Fibroblast of lung (primary cell): ENCODE measurements at places on chromosomes 1 and 21. TPM values are rescaled to one million over a fixed set of nuclear protein-coding genes. Genes with fewer than 3 reads are reported as not detected.
A peak's percentile ranks its signal among the peaks of the same experiment; 100 is the strongest.

CD52 gene
- 0.28 and 0.31 TPM in 2 replicates for polyA plus RNA-seq

GRCh38 chr1:173669491-173669941 lies at the start of gene ANKRD45:
ANKRD45 (minus strand) TSS chr1:173669851; CDS start chr1:173659418, 10,433 bp downstream.
- DNase-seq, result peak; percentile 56

DNA sequence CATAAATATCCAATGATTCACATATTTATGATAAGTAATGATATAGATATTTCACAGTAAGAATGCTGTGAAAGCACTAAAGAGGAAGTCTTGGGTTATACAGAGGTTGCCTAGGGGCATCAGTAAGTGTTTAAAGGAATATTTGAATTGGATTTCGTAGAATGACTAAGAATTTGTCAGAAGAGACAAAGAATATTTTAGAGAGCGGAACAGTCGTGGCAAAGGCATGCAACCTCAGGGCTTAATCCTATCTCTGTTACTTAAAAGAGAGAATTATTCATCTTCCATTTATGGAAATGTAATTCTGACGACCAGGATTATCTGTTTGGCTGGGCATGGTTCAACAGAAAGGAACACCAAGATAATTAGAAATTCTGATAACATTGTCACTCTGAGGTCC lies 171.9 kb upstream of the NR5A2 start:
- DNase-seq, result peak; percentile 30

DNA sequence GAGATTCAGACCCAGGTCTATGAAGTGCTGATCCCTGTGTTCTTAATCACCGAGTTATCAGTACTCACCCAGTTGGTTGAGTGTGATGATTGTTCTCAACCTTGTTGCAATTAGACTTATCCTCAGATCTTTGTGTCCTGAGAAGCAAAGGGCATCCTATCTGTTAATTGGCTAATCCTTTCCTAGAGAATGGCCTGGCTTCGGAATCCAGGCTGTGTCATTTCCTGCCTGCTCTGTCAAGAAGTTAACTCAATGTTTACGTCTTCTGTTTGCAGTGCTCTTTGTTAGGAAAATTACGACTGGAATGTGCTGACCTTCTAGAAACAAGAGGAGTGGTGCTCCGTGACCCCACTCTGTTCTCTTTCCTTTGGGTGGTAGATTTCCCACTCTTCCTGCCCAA lies 14.7 kb downstream of the GAS5 start:
- peak; percentile 77 for DNase-seq

INSRR gene
- not detected in 2 replicates for polyA plus RNA-seq

- DNase-seq, result no peak
Measured at GRCh38 chr1:193685986-193686385, 499.6 kb upstream of the B3GALT2 start.

DNA sequence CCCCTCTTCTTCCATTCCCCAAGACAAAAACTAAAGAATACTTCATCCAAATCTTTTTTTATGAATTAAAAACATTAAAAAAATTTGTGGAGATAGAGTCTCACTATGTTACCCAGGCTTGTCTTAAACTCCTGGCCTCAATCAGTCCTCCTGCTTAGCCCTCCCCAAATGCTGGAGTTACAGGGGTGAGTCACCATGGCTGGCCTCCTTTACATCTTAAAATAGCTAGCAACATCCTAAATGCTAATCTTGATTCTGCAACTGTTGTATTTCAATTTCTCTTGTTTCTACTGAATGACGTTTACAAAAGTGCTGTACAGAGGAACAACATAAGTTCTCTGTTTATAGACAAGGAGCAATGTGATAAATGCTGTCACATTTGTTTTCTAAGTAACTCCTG lies 483.5 kb downstream of the ADGRL2 start:
- DNase-seq, result peak; percentile 7

DNA sequence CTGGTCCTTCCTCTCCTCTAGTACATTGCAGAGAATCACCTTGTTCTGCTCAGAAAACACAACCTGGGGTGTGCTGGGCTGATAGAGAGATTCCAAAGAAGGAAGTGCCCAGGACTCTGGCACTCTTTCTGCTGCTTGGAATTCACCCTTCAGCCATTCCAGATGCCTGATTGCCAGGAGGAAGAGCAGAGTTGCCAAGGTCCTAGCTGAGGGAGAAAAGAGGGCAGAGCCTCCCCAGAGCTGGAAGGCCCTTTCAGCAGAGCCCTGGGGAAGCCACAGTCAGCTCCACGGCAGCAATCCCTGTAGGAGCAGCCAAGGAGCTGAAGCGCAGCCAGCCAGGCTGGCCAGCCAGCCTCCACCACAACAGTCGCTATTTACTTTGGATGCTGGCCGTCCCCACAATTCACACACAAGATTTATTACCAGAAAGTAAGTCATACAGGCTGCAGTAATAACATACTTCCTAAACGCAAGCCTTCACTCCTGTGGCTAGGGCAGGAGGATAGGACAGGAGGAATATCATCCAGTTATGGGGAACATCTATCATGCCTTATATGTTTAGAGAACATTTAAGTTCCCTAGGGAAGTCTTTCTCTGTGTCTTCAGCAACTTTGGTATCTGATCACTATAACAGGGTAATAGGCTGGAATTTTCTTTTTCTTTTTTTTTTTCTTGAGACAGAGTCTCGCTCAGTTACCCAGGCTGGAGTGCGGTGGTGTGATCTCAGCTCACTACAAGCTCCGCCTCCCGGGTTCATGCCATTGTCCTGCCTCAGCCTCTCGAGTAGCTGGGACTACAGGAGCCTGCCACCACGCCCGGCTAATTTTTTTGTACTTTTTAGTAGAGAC lies 36.6 kb upstream of the SLC44A3 start:
- DNase-seq, result peak; percentile 99

DNA sequence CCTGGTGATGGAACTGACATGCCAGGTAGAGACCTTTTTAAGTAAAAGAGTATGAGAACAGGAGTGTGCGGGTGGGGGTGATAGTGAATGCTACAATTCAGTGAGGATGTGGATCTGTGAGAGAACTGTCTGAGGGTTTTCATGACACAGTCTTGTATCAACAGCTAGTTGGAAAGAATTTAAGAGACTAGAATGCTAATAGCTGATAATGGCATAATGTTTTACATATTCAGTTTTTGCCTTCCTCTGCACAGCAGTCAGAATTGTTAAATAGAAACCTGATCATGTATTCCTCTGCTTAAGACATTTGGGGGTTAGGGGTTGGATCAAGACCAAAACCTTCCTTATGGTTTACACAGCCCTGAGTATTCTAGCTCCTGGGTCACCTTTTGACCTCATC lies 152.8 kb upstream of the ZRANB2 start:
- no peak for DNase-seq

CFHR3 gene
- not detected in 2 replicates for polyA plus RNA-seq

GRCh38 chr21:34021726-34022125 lies 51.7 kb upstream of the MRPS6 start:
- DNase-seq, result peak; percentile 57

DNA sequence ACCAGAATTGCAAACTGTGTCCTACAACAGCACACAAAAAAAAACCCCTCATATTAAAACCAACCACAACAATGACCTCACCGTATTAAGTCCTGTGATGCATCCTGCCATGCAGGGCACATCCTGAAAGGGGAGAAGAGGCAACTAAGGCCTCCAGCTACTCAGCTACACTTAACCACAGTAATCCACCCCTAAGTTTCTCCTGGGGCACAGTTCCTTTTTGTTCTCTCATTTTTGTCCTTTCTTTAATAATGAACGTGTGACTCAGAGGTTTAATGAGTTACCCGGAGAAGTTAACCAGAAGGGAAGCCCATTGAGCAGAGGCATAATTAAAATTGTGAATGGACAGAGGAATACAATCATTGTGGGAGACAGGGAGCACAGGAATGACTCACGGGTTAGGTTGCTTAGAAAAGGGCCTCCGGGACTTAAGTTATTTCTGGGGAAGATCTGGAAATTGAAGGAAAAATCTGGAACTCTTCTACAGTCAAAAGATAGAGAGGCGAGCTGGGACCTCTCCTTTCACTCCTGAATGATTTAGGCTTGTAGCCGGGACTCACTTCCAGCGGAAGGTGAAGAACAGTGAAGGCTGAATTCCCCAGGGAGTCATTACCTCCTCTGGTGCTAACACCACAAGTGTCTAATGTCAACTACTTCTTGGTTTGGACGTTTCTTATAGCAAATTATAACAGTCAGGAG lies 36.9 kb upstream of the HIVEP3 start:
- DNase-seq, result peak; percentile 67

DNA sequence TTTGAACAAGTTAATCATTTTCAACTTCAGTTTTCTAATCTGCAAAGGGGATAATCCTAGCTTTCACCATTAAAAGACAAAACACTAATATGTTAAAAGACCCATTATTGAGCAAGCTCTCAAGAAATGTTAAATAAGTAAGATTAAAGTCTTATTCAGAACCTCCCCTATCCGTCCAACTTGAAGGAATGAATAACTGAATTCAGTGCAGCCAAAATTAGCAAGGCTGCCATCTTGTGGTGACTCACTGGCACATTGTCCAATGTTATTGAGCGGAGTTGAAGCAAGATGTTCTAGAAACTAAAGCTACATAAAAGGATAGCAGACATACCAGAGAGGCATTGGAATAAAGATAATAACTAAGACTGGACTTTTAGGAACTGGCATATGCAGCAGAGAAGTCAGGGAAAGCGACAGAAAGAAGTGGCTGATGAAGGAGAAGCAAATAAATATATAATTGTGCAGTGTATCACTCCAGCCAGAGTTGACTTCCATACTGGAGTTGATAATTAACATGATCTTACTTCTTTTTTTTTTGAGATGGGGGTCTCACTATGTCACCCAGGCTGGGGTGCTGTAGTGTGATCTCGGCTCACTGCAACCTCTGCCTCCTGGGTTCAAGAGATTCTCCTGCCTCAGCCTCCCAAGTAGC lies 8.2 kb upstream of the CAP1 start:
- peak; percentile 67 for DNase-seq

DNA sequence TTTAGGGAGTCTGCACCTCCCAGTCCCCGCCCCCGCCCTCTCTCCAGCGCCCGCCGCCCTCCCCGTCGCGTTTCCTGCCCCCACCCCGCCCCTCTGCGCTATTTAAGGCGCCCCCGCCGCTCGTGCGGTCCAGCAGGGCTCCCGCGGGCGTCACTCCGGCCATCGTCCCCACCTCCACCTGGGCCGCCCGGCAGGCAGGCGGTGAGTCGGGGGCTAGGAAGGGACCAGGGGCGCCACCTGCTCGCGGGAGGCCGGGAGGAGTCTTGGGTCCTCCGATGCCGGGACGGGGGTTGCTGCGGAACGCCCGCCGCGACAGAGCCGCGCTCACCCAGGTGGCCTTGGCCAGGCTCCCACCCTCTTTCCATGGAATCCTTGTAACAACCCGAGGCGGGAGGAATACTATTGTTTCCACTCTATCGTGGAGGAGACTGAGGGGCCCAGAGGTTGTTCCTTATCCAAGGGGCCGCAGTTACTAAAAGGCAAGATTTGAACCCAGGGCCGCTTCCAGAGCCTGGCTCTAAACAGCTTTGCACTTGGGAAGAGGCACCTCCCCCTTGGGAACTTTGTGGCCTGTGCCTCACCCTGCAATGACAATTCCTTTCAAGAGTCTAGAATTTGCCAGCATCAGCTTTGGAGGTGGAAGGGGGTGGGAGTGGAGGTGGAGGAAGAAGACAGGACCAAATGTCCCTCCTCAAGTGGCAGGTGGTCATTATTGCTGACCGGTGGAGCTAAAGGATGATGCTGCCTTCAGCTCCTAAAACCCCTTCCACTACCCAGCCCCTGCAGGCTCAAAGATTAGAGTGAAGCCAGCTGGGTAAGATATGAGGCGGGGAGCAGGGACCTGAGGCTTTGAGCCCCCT lies at the start of gene GJA4:
Gene GJA4 (plus strand): TSS at position 132 of the 860 bp plus-strand sequence. CDS start 1,215 bp downstream, outside the sequence.
- no peak for DNase-seq

DNA sequence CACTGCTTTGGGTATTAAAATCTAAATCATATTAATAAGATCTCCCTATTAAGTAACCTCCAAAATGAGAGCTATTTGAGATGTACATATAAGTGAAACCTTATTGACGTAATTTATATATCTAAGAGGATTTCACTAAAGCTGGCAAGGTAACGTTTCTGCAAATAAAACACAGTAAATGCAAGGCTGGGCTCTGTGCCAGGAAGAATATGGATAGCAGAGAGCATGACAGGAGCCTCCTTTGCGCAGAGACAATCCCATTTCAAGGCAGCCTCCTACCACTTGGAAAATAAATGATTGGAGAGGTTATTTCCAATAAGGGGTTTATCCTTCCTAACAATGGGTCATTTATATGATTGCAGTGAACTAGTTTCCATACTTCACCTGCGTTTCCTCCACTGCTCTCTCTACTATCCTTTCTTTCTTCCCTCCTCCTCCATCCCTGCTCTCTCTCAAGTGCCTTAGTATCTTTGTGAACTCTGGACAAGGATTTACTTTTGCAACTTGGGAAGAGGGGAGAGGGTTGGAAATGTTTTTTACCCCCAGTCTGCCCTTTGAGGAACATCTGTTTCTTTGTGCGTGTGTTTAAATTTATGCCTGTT lies 3.0 kb upstream of the NFIA start:
- no peak for DNase-seq

SMCP gene
- 0.12 TPM in 1 of 2 replicates, not detected in the other for polyA plus RNA-seq

SEC22B gene
- 52.7 and 71.3 TPM in 2 replicates for polyA plus RNA-seq

GRCh38 chr1:17795836-17796645 lies 40.9 kb downstream of the ACTL8 start:
- no peak for DNase-seq

- peak; percentile 39 for DNase-seq
Measured at GRCh38 chr1:223670458-223671159, 5.1 kb upstream of the CAPN8 start.

GRCh38 chr1:174894117-174894762 lies 105.5 kb upstream of the CACYBP start:
- DNase-seq, result no peak

GRCh38 chr1:230476622-230477003 lies 50.5 kb upstream of the PGBD5 start:
- DNase-seq, result no peak

DNA sequence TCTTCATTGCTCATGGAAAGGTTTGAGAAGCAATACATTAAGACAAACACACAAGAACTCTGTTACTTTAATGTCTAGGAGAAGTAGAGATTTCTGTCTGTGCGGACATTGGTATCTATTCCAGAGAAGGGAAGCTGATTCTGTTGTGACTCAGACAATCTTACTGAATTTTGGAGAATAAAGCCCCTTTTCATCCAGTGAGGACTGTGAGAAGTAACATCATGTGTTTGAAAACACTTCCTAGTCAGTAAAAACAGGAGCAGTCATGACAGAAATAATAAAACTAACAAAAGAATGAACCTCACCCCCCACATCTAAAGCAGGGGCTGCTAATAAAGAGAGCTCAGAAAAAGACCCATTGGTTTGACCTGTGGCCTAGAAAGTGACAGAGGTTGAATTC lies 46.6 kb downstream of the NEK7 start:
- no peak for DNase-seq

- DNase-seq, result no peak
Measured at GRCh38 chr1:44650159-44650831, 24.0 kb downstream of the TMEM53 start.

GRCh38 chr21:38133240-38133639 lies 123.6 kb upstream of the KCNJ15 start:
- no peak for DNase-seq

CACNA1S gene
- not detected in 2 replicates for polyA plus RNA-seq

DNA sequence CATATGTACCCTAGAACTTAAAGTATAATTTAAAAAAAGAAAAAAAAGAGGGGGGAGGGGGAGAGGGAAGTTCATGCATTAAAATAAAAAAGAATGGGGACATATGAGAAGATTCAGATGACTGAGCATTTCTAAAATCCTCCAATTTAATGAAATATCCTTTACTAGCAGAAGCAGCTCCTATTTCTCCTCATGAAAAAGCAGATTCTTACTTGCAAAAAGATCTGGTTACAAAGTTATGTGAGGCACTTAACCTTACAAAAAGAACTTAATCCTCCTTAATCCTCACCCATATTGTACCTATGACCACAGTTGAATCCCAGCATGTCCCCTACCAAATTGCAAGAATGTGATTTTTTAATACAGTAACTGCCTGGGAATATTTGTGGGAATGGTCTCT lies 298.5 kb downstream of the SRGAP2C start:
- DNase-seq, result no peak

C1orf53 gene
- polyA plus RNA-seq, result 3.3 and 4.6 TPM in 2 replicates
